Sciatic nerve (tissue), 2 donors: ENCODE measurements at places on chromosomes 3 and 15.

DNA sequence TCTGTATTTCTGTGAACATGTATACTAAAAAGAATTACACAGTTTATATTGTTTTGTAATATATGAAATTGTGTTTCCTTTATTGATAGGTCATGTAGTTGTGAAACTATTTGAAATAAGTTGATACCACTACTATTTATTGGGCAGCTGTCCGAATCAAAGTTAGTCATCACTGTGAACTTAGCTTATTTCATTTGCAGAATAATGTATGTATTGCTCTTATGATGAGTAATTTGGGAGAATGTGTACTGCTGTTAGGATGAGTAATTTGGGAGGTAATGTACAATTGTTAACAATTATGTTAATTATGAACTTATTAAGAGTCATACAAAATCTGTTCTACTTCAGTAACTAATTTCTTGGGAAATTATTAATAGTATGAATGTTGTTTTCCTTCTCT is 22.2 kb downstream of the FXR1 start:
- DNase-seq = no peak

DNA sequence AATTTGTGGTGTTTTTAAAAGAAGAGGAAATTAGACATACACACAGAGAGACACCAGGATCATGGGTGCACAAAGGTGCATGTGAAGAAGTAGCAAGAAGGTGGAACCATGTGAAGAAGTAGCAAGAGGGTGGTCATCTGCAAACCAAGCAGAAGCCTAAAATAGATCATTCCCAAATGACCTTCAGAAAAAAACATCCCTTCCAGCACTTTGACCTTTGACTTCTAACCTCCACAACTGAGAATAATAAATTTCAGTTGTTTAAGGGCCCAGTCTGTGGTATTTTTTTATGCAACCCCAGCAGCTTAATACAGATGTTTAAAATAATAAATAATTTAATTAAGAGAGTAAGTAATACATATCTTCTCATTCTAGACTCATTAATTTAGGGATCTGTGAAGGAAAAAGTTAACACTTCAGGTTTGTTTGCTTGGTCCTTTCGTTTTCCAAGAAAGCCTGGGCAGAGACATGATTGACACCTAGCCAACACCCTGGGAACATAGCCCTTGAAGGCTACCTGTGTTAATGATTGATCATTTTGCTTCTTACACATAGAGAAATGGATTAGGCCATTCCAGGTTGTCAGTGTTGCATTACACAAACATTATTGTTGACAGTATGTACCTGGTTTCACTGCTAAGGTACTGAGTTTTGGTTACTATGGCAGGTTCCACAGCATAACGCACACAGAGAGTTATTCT is 1331.2 kb upstream of the GBE1 start:
- DNase-seq = no peak

- DNase-seq = no peak
Observed at GRCh38 chr3:12964711-12965612, 108.3 kb downstream of the IQSEC1 start.

- DNase-seq = no peak
Observed at GRCh38 chr3:120796976-120797375, 54.4 kb downstream of the GTF2E1 start.

DNA sequence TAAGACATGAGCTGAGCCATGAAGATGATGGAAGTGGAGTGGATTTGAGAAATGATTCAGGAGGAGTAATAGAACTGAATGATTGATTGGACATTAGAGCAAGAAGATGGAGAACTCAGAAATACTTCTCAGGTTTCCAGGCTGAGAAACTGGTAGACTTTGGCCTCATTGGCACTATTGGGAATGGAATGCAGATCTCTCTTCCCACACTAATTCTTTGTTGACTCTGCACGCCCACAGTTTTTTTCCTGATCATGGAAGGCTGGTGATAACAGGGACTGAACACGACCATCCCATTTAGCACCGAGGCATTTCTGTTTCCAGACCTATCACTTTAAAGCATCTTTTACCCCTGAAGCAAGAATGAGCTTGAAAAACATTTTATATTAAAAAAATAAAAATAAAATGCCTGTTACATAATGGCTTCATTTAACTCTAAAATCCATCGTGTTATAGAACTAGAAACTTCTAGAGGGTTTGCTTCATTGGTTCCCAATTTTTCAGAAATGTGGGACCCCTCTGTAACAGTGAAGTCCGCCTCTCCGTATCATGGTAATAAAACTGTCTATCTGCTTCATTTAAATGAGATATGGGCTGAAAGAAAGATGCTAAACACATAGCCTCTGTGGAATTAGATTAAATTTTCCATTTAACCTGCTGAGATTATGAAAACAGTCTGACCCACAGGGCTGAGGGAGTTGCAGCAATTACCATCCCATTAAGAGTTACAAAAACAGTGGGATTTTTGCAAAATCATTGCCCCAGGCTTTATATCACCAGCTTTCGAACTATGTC is 562.0 kb upstream of the CFAP20DC start:
- DNase-seq = no peak

GRCh38 chr3:57659004-57659673 is 33.7 kb downstream of the DENND6A start:
- DNase-seq = no peak

DNA sequence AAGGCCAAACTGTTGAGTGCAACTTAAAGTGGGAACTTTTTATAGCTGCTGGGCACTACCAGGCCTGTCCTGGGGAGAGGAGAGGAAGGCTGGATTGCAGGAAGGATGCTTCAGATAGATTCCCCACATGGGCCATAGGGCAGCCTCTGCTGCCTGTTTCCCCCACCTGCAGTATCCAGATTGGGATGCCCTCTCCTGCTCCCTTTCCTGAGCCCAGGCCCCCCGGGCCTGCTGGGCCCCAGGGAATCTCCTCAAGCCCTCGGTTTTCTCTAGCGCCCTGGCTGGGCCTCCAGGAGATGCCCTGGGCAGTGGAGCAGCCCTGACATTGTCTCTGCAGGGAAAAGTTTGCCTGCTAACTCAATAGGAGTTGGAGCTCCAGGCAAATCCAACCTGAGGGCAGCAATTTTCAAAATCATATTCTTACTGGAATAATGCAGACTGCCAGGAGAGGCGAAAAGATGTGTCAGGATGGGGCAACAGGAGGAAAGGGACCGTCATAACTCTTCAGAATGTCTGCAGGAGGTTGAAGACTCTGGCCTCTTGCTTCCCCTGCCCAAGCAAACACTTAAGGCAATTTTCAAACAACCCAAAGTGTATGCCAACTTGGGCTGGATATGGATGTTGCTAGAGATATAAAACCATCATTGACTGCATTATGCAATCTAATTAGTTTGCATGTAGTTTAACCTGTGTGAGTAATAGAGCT is 4.4 kb downstream of the NR2F2 start:
- no peak for DNase-seq
